ENCODE measurements at places on chromosomes 2 and 18.
A peak's percentile ranks its signal among the peaks of the same experiment; 100 is the strongest.

GRCh38 chr2:208392300-208392699, 14.3 kb upstream of the PTH2R start:
- DNase-seq = no peak

DNA sequence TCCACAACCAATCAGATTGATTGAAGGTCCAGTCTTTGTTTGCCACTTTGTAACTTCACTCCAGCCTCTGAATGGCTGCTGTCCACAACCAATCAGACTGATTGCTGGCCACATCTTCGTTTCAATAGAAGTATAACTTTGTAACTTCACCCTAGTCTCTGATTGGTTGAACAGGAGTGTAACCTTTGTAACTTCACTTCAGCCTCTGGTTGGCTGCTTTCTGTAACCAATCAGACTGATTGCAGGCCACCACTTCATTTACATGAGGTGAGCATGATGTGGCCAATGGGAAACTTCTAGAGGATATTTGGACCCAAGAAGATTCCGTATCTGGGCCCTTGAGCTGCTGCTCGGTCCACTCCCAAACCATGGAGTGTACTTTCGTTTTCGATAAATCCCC, 16.9 kb upstream of the ALPP start:
- DNase-seq = no peak

DNA sequence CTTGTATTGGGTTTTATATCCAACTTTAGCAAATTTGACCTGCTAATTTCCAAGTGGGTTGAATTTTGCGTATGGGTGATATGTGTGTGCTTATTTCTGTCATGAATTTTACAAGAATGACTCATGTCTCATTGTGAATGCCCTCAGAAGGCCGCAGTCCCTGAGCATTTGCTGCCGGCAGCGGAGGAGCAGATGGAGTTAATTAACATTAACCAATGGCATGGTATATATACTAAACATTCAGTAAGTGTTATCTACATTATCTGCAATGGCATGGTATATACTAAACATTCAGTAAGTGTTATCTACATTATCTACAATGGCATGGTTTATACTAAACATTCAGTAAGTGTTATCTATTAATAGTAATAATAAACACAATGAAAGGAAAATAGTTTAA, 90.1 kb downstream of the DOK6 start:
- DNase-seq = no peak

DNA sequence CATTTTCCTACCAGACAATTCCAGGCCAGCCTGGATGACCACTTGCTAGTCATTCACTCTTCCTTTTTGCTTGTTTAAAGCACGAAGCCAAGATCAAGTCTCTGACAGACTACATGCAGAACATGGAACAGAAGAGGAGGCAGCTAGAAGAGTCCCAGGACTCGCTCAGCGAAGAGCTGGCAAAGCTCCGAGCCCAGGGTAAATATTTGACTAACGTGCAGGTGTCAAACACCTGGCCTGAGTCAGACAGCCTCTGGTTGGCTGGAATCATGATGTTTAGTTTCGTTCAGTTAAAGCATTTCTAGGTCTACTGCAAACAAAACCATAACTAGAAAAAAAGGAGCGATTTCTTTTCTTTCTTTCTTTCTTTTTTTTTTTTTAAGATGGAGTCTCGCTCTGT, 44.2 kb upstream of the LYPD6B start:
- no peak for DNase-seq

DNA sequence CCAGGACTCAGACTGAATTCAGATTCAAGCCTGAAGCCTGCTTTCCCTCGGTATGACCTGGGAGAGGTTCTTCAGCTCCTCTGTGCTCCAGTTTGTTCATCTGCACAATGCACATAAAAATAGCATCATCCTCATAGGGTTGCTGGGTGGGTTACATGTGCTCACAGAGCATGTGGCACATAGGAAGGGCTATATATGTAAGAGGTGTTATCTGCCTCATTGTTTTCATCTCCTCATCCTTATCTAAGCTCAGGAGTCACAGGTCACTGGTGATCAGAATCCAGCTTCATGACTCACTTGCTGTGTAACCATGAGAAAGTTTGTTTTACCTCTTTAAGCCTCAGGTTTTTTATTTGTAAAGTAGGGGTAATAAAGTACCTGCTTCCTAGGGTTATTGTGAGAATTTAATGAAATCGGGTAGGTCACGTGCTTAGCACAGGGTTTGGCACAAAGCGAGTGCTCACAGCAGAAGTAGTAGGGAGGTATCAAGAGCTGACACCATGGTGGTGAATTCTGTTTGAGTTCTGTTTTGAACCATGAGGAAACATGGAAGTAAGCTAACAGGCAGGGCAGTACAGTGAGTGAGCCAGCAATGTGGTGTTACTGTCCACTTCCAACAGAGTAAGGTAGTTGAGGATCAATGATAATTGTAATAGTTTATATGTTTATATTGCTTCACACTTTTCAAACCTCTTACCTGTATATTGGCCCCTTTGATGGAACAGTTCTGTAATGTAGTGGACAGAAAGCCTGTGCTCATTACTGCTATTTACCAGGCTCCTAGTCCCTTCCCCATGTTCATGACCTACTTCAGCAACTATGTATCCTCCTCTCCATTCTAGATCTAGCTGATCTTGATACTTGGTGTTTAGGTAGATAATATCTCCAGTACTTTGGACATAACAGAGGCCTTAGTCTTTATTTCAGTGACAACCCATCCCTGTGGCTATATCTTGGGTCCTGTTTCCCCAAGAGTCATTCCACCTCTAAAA, 141.4 kb upstream of the LTBP1 start:
- DNase-seq = no peak

GRCh38 chr2:179222076-179222475, 42.6 kb downstream of the SESTD1 start:
- DNase-seq = no peak

- no peak for DNase-seq
Observed at GRCh38 chr2:80070587-80070986, 234.0 kb downstream of the LRRTM1 start.

GRCh38 chr2:11762799-11763461, 16.5 kb downstream of the LPIN1 start:
- DNase-seq = no peak

DNA sequence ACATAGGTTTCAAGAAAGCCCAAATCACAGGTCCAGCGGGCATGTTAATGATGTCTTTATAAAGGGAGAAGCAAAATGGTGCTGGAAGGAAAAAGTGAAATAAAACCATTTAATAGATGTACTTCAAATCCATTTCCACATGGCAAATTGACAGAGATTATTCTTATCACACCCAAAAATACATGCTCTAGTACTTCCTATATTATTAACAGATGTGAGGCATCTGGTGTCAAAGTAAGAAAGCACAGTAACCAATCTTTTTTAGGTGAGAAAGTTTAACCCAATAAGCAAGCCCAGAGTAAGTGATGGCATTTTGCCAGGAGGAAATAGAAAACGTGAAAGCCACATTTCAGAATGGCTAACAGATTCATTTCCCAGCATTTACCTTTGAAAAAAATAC, 128.0 kb downstream of the ABCA12 start:
- no peak for DNase-seq

- no peak for DNase-seq
Observed at GRCh38 chr2:23091019-23091418, 294.0 kb upstream of the KLHL29 start.

GRCh38 chr18:44887227-44887631, 206.5 kb downstream of the SETBP1 start:
- peak; percentile 74 for DNase-seq

- no peak for DNase-seq
Observed at GRCh38 chr2:215749092-215749957, 264.0 kb downstream of the MREG start.

DNA sequence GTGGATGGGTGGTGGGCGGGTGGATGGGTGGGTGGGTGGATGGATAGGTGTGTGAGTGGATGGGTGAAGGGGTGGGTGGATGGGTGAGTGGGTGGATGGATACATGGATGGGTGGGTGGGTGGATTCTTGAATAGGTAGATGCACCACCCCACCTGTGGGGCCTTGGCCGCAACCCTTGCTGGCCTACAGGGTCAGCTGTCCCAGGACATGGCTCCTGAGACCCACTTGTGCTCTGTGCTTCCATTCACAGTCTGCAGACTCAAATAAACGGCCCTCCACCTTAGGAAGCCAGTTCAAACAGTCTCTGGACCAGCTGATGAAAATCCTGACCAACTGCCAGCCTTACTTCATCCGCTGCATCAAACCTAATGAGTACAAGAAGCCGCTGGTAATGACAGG, 54.4 kb downstream of the MYO7B start:
- no peak for DNase-seq

GRCh38 chr2:95287806-95288205, 9.3 kb upstream of the KCNIP3 start:
- no peak for DNase-seq

DNA sequence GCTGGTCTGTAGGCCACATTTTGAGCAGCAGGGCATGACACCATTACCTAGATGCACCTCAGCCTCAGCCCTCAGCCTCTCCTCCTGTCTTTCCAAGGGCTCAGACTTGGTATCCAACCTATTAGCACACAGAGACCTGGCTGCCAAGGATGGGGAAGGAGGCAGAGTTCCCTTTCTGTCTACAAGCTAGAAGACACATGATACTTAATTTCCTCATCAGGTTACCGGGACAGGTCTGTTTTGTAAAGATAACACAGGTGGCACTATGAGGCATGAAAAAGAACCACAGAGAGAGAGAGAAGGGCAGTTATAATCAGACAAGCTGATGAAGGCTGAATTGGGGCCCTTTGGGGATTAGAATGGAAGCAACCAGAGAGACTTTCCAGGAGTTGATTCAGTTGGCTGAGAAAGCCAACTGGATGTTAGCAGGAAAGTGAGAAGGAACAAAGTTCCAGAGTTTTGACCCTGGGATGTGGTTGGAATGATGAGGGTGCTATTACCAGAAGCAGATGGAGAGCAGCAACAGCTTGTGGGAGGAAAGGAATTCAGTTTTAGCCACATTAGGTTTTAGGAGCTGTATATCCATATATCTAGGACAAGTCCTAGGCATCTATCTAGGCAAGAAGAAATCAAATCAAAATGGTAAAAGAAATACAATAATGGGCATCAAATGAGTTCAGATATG, 46.0 kb upstream of the RMND5A start:
- DNase-seq = no peak

- no peak for DNase-seq
Observed at GRCh38 chr2:189222468-189223105, 43.0 kb upstream of the COL5A2 start.

DNA sequence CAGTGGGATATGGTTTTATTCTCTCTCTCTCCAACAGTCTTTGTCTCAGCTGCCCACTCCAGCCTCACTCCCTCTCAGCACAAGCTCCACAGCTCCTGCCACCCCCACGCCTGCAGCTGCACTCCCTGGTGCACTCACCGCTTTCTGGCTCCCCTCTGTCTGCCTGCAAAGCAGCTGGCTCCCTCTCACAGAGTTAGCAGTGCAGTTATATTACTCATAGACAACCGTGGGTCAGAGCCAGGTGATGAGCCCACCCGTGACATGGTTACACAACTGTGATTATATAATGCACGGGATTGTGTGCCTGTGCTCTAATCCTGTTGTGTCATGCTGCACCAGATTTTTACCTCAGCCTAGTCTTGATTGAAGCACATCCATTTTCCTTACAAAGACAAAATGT, 276.9 kb upstream of the CHAC2 start:
- DNase-seq = no peak

- DNase-seq = no peak
Observed at GRCh38 chr2:60529785-60530627, 23.4 kb downstream of the BCL11A start.

DNA sequence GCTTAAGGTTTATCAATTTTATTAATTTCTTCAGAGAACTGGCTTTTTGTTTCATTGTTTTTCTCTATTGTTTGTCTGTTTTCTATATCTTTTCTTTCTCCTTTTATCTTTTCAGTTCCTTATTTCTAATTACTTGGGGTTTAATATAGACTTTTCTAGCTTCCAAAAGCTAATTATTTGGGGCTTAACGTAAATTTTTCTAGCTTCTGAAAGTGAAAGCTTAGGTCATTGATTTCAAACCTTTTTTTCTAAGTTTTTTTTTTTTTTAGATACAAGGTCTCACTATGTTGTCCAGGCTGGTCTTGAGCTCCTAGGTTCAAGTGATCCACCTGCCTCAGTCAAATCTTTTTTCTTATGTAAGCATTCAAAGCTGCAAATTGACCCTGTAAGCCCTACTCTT, 266.6 kb downstream of the CAMKMT start:
- no peak for DNase-seq

GRCh38 chr2:168705534-168706470, 96.6 kb upstream of the NOSTRIN start:
- DNase-seq = no peak
